BJ (cell line): ENCODE measurements at places on chromosomes 3 and 15.

GRCh38 chr3:52893723-52894122 lies 3.6 kb downstream of the STIMATE start:
- DNase-seq, result no peak

DNA sequence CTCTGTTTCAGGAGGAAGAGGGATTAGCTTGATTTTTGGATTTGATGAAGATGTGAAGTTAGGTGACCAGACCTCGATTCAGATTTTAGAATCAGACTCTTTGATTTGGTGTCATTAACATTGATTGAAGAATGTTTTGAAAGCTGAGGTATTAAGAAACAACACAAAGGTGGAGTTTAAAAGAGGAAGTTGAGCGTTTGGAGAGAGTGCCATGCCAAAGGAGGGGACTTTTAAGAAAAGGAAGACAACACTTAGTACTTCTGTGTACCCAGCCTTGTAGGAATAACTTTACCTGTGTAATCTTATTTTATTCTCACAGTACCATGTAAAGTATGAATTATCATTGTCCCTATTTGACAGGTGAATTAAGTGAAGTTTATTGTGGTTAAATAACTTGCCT lies 34.4 kb downstream of the PPARG start:
- no peak for DNase-seq

GRCh38 chr15:40799523-40799922 lies 7.4 kb upstream of the ZFYVE19 start:
- no peak for DNase-seq

DNA sequence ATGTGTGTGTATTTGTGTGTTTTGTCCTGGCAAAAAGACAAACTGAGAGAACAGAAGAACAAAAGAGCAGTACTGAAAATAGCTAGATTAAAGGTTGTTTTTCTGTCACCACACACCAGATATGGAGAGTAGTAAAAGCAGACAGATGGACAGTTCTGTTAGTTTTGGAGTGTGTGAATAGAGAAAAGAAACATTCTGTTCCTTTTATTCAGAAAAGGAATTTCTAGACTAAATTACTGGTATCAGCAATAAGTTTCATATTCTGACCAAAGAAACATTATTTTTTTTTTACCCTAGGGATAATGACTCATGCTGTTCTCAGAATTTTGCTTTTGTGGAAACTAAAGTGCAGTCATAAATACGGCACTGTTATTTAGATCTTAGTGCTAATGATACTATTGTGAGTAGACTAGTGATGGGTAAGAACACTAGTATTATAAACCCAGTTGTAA lies 32.9 kb downstream of the PIK3CA start:
- no peak for DNase-seq

GRCh38 chr3:52655895-52656294 lies 29.8 kb downstream of the PBRM1 start:
- no peak for DNase-seq

- no peak for DNase-seq
Measured at GRCh38 chr3:101414121-101414520, 93.7 kb upstream of the IMPG2 start.

DNA sequence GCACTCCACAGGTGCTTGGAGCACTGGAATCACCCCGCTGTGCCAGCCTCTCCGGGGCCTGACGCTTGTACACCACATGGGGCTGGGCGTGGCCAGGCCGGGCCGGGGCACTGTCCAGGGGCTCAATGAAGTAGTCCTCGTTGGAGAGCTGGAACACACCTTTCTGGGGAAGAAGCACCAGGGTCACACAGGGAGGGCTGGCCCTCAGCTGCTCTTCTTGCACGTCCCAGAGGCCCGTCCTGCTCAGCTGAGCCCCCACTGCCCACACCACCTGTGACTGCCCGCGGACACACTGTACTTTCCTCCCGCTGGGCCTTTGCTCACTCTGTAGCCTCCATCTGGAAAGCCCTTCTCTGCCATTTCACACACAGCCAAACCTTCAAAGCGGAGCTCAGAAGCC lies 13.3 kb downstream of the ADAMTS7 start:
- DNase-seq, result no peak

DNA sequence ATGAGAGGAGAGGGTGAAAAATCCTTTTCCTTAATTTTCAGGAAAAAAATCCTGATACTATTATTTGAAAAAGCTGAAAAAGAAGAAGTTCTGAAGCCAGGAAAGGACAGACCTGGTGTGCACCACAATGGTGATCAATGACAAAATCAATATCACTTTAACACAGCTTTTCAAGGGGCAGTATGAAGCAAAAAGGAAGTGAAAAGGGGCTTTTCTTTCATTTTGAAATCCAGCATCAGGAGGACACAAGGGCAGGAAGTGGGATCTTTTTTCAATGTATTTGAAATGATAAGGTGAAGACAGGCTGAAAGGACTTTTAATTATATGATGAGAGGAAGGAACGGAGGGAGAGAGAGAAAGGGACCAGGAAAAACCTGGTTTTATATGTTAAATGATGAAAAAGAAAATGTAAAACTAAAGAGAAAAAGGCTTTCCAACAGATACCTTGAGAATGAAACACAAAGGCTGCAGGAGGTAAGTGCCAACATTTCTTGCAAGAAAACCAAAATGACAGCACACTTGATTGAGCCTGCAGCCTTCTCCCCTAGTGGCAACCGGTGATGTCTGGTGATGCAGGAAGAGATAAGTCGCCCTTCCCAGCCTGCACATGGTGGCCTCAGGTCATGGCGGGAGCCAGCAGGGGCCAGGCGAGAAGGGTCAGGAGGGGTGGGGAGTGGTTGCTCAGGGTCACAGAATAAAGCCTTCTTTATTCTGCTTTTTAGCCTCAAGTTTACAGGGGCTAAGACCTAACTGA lies 236.7 kb upstream of the WNT5A start:
- no peak for DNase-seq

DNA sequence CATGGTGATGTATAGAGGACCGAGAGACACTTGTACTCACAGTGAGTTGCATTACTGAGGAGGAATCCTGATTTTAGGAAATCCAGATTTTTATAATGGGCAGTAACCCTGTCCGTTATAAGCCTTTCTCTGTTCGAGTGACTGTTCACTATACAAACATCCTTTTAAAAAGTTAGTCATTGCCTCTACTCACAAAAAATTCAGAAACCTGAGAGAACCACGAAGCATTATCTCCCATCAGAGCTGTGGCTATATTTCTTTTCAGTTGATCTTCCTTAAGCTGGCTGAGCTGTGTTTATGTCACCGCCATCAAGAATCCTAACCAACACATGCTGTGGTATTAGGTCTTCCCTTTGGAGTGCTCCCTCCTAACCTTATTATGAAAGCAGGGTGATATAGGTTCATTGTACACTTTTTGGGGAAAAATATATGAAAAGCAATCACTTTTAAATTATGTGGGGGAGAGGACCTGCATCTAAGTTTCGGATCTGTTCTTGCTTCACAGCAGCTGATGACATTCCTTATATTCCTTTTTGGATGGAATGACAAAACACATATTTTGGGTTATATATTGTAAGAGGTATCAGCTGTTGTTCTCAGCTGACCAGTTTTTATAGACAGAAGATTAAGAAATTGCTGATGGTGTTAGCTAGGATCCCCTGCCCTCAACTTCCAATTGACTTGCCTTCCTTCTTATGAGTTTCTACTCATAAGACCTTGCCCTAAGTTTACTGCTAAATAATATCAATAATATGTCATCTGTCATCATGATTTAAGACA lies 465.9 kb upstream of the RASGRP1 start:
- DNase-seq, result peak; percentile 27

DNA sequence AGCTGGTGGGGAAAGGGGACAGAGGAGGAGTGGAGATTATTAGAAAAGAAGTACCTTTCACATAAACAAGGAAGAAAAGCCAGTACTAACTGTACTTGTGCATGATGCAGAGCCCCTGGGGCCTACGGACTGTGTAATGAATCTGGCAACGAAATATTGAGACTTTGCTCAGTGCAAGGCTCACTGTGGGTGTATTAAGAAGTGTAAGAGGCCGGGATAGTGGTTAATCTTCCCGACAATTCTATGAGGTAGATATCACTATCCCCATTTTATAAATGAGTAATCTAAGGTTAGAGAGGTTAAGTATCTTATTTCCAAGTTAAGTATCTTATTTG lies 89.5 kb downstream of the WDR76 start:
- no peak for DNase-seq

GRCh38 chr15:80026310-80026709 lies 33.2 kb upstream of the ZFAND6 start:
- no peak for DNase-seq

DNA sequence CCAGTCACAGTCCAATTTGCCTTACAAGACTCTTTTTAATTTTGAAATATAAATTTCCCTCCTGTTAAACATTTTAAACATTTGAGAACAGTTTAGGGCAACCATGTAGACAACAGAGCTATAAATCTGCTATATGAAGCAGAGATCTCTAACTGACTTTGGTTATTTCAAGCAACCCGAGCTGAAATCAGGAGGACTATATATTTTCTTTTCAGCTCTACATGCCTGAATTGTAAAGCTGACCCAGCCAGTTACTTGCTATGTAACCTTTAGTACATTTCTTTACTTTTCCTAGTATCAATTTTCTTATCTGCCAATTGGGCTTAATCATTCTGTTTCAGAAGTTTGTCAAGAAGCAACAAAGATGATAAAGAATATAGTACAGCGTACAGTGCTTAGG lies 457.4 kb upstream of the NECTIN3 start:
- DNase-seq, result no peak

DNA sequence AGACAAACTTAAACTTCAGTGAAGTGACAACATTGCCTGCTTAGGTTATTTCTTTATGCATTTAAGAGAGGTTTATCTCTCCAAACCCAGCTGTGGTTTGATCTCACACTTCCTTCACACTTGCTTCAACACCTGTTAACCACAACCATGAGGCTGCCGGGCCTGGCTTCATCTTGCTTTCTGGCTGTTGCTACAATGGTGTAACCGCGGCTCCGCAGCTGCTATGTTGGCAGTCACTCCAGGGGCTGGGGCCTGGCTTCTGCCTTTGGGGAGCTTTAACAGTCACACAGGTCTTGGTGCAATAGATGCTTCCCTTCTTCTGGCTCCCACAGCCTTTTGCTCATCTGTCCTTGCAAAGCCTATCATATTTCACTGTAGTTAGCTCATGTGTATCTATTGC lies 72.9 kb upstream of the MNS1 start:
- no peak for DNase-seq

- DNase-seq, result no peak
Measured at GRCh38 chr3:166818464-166818863, 561.6 kb downstream of the ZBBX start.

DNA sequence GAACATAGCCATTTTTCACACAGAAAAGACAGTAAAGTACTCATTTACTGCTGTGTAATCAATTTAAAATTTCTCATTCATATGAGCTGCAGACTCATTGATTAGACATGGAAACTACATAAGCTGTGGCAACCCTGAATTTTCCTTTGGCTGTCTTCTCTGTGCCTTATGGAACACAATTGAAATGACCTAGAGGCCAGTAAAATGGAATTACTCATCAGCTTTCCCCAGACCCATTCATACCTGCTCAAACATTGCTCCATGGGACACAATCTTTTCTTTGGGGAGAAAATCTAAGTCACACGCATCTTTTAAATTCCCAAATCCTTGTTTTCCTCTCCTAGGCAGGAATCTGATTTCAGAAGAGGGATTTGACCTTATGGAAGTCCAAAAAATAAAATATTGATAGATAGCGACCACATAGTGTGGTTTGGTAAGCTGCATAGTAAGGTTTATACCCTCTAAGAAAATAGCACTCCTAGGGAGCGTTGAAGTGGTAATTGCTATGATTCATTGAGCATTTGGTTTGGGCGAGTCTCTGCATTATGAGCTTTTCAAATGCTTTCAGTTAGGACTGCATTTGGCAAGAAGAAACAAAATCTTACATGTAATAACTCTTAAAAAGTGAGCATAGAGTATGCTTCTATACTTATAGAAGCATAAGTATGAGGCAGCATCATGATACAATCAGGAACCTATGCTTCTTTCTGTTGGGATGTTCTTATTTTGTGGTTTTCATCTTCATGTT lies 243.4 kb upstream of the GADL1 start:
- no peak for DNase-seq

DNA sequence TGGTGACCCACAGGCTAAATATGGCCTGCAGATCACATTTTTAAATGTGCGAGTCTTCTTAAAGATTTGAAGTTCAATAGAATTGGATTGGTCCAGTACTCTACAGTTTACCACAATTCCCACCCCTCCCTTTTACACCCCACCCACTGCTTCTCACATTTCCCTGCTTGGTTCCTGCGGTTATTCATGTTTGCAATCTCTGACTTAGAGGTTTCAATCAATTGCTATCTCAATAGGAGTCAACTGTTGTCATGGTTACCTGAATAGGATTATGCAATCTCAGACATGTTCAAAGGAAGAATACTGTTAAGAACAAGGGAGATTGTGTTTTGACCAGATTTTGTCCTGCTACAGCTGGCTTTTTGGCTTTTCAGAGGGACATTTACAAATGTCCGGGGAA lies 4.9 kb upstream of the C3orf49 start:
- no peak for DNase-seq

- no peak for DNase-seq
Measured at GRCh38 chr15:67138891-67139855, 73.8 kb downstream of the SMAD3 start.

DNA sequence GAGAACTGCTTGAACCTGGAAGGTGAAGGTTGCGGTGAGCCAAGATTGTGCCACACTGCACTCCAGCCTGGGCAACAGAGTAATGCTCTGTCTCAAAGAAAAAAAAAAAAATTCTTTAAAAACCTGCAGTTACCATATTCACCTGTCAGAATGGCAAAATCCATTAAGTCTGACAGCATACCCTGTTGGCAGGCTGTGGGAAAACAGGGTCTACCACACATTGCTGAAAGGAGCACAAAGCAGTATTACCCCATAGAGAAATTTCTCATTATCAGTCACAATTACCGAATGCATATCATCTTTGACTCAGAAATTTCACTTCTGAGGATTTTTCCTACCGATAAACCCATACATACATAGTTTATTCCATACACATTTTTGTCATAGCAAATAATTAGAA lies 264.1 kb upstream of the SLCO3A1 start:
- no peak for DNase-seq

DNA sequence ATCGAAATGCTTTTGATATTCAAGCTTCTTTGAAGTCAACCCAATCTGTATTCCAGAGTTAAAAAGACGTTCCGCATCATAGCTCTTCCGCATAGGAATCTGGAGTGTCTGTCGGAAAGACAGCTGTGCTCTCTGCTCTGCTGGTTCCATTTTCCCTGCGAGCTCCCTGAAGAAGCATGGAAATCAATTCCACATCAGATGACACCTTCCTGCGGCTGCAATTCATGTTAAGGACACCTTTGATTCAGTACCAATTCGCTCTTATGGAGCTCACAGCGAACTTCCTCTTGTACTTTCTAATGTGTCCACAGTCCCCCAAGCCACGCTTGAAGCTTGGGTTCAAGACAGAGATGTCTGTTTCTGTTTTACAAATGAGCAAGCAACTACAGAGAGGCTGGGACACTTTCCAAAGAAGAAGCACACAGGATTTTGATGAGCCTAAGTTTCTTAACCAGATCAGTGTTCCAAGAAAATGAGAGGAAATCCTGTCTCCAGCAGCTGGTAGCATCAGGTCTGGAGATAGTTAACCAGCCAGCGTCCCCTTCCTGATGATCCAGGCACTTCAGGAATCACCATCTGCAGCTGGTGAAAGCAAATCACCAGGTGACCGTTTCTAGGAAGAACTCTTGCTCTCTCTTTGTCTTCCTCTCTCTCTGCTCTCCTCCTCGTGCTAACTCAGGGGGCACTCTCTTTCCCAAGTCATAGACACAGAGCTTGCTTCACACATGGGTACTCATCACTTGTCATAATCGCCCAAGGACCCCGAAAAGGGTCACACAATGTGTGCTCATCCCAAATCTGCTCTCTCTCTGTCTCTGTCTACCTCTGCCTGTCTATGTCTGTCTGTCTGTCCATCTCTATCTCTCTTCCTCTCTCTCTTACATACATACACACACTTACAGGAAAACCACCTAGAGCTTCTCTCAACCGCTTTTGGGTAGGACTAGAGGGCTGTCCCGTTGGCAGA lies 281.8 kb downstream of the FAM43A start:
- DNase-seq, result no peak
